Testis (tissue), 5 donors: ENCODE measurements at places on chromosomes 2 and 18. TPM values are rescaled to one million over a fixed set of nuclear protein-coding genes. Genes with fewer than 3 reads are reported as not detected.
A peak's percentile ranks its signal among the peaks of the same experiment; 100 is the strongest.

DNA sequence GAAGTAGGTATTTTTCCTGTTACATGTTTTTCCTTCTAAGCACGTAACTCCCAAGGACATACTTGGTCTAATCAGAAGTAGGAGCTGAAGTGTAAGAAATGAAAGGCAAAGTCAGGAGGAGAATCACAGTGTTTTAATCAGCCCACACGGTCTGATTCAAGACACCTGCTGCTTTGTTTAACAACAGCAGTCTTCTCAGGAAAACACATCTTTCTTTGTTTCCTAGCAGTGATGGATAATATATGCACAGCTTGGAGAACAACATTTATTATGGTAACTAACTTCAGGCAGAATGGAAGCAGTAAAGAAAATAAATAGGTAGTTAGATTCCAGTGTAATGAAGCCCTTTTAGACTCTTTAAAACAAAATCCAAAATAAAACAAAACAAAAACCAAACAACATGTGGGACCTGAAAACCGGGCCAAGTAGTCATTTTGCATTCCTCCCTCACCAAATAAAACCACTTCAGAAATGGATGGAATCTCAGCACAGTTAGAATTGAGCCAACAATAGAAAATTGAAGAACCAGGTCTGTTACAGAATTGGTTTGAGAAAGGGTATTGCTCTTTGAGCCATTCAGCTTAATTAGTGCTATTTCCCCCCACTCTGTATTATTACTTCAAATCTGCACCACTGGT is 61.1 kb upstream of the UGP2 start:
- H3K4me3 ChIP-seq = no peak overlapping the region
- DNase-seq = no peak
- H3K4me1 ChIP-seq = no peaks in the 10 kb centered on the region
- no peaks in the 10 kb centered on the region for H3K27me3 ChIP-seq

DNA sequence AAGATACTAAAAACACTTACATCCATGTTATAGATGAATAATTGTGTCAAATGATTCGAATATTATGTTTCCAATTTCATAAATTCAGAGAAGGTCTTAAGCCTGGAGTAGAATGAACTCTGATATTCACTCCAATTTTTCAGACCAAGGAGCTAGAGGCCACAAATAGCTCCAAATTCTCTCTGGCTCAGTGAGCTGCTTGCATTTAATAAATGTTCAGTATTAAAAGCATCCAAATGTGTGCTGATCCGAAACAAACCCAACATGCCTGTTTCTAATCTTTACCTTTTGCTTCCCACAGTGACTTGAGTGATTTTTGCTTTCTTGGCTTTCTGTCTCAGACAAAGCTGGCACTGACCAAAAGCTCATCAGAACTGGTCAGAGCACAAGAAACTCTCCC is 291.4 kb downstream of the CCDC85A start:
- no peak overlapping the region for H3K27ac ChIP-seq
- DNase-seq = no peak
- no peaks in the 10 kb centered on the region for H3K36me3 ChIP-seq
- H3K27me3 ChIP-seq = no peaks in the 10 kb centered on the region
- no peaks in the 10 kb centered on the region for H3K4me1 ChIP-seq

GRCh38 chr2:173593109-173593508 is 238.4 kb downstream of the CDCA7 start:
- H3K27ac ChIP-seq = no peak overlapping the region
- no peak overlapping the region for H3K4me3 ChIP-seq
- no peaks in the 10 kb centered on the region for H3K4me1 ChIP-seq
- H3K27me3 ChIP-seq = no peaks in the 10 kb centered on the region
- DNase-seq = no peak

DNA sequence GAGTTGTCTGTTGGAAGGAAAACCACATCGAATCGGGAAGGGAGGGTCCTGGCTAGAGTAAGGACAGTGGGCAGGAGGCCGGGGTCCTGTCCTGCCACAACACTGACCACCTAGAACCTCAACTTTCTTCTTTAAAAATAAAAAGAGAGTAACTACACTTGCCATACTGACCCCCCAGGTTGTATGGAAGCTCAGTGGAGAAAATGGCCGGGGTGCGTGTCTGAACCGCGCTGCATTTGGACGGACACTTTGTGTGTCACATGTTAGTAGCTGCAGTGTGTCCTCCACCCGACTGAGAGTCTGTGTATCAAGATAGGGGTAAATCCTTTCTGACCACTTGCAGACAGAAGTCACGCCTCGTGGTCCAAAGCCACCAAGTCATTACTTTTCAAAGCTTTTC is 87.0 kb downstream of the GBX2 start:
- no peaks in the 10 kb centered on the region for H3K36me3 ChIP-seq
- H3K27me3 ChIP-seq = no peaks in the 10 kb centered on the region
- no peaks in the 10 kb centered on the region for H3K4me1 ChIP-seq
- no peak overlapping the region for H3K27ac ChIP-seq

DNA sequence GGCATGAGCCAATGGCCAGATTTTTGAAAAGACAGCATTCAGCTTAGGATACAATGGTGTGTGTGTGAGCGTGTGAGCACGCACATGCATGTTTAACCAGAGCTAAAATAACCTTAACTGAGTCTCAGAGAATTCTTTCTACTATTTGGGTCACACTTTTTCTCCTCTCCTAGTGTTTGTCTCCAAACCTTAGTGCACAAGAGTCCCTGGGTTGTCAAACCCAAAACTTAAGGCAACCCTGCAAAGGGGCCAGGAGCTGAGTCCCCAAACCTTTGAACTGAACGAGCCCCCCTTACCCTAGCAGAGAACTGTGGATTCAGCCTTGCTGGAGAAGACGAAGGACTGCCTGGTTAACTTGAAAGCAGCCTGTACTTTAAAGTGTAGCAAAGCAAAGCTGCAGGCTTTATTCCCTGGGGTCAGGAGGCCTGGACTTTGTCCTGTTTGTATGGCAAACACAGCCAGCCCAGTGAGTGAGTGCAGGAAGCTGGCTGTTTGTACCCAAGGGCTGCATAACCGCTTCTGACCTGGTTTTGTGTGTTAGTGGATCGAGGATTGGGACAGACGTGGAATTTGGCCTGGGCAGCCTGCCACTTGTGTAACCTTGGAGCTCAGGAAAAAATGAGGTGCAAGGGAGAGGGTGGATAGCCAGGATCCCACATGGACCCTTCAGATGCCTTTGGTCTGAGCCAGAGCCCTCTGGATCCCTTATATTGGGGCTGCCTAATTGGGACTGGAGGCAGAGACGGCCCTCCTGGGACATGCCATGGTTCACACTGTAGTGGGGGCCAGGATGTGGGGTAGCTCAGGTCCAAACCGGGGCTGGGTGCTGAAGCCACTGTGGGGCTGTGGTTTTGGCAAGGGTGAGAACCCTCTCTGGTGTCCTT is 6.4 kb upstream of the PSMD1 start:
- no peaks in the 10 kb centered on the region for H3K36me3 ChIP-seq
- DNase-seq = peak; percentile 54

- H3K4me3 ChIP-seq = no peak overlapping the region
- no peak overlapping the region for H3K27ac ChIP-seq
- DNase-seq = no peak
- no peaks in the 10 kb centered on the region for H3K36me3 ChIP-seq
- H3K27me3 ChIP-seq = no peaks in the 10 kb centered on the region
Measured at GRCh38 chr2:126506786-126507185, 149.2 kb upstream of the GYPC start.

GRCh38 chr2:40227210-40227609 is 224.7 kb downstream of the SLC8A1 start:
- no peaks in the 10 kb centered on the region for H3K27me3 ChIP-seq
- no peak overlapping the region for H3K27ac ChIP-seq
- DNase-seq = no peak
- no peak overlapping the region for H3K4me3 ChIP-seq
- H3K4me1 ChIP-seq = no peaks in the 10 kb centered on the region
- no peaks in the 10 kb centered on the region for H3K36me3 ChIP-seq

DNA sequence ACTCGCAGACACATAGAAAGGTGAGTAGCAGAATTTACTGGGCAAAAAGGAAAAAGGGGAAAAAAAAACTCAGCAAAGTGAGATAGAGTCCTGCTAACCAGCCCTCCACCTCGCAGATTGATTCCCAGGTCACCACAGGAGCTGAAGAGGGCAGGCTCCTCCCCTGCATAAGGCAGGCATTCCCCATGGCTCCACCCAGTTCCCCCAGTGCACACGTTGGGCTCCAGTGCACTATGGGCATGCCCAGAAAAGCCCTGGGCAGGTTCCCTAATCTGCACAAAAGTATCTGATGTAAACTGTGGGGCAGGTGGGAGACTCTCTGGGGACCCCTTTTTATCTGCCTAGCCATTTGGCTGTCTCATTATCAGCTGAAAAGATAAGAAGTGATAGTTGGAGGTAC is 461.2 kb upstream of the TMEFF2 start:
- no peaks in the 10 kb centered on the region for H3K27me3 ChIP-seq
- no peak overlapping the region for H3K4me3 ChIP-seq
- H3K36me3 ChIP-seq = no peaks in the 10 kb centered on the region
- H3K27ac ChIP-seq = no peak overlapping the region
- H3K4me1 ChIP-seq = no peaks in the 10 kb centered on the region
- DNase-seq = no peak

- DNase-seq = no peak
- peaks cover under 1% of the 10 kb centered on the region for H3K4me1 ChIP-seq
- no peaks in the 10 kb centered on the region for H3K36me3 ChIP-seq
- peak overlapping the region; percentile 23 for H3K4me3 ChIP-seq
- H3K27me3 ChIP-seq = no peaks in the 10 kb centered on the region
Measured at GRCh38 chr2:5690718-5691220, 1.4 kb upstream of the SOX11 start.

- H3K27ac ChIP-seq = no peak overlapping the region
- no peaks in the 10 kb centered on the region for H3K36me3 ChIP-seq
- no peak for DNase-seq
- H3K27me3 ChIP-seq = no peaks in the 10 kb centered on the region
- H3K4me3 ChIP-seq = no peak overlapping the region
- no peaks in the 10 kb centered on the region for H3K4me1 ChIP-seq
Measured at GRCh38 chr2:151262629-151263028, 966 bp upstream of the RBM43 start.

DNA sequence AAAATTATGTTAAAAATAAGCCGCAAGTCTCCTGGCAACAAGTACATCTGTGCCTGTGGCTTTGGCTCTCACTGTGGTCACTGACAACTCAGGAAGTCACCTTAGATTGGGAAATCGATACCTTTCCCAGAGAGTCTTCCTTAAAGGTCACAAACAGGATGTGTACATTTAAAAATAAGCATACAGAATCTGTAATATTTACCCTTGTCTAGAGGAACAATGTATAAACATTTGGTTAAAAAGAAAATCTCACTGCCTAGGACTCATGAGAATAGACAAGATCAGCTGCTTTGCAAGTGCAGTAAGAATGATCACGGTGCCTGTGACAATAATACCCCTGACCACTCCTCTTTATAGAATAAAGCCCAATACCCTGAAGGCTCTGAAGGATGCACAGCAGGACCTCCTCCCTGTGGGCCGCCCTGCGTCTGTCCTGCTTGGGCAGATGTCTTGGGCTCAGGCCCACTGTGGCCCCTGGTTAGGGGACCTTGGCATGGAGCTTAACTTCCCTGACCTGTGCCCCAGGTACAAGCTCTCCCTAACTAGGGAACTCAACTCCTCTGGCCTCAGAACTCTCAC is 98.0 kb upstream of the MGAT4A start:
- no peaks in the 10 kb centered on the region for H3K27me3 ChIP-seq
- H3K4me1 ChIP-seq = peaks cover 2% of the 10 kb centered on the region
- H3K27ac ChIP-seq = no peak overlapping the region
- no peak overlapping the region for H3K4me3 ChIP-seq
- no peaks in the 10 kb centered on the region for H3K36me3 ChIP-seq

DNA sequence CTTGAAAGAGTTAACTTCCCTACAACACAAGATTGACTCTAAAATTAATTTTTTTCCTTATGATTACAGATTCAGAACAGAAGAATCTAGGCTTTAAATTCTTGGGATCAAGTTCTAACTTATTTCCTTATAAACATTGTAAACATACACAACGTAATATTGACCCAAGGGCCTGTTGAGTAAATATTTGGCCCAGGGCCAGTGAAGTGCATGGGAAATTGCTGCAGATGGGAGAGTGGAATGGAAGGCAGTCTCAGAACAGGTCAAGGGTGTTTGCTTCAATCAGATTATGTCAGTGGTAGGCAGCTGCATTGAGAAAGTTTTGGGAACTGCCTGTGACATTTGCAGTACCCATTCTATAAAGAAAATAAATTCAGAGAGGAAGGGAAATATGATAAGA is 137.6 kb downstream of the MYO1B start:
- H3K4me1 ChIP-seq = no peaks in the 10 kb centered on the region
- H3K27ac ChIP-seq = no peak overlapping the region
- no peaks in the 10 kb centered on the region for H3K27me3 ChIP-seq

GRCh38 chr18:22346401-22346952 is 71.2 kb downstream of the CTAGE1 start:
- H3K4me3 ChIP-seq = no peak overlapping the region
- DNase-seq = peak; percentile 71
- peak overlapping the region; percentile 51 for H3K27ac ChIP-seq
- H3K4me1 ChIP-seq = peaks cover 36% of the 10 kb centered on the region

DNA sequence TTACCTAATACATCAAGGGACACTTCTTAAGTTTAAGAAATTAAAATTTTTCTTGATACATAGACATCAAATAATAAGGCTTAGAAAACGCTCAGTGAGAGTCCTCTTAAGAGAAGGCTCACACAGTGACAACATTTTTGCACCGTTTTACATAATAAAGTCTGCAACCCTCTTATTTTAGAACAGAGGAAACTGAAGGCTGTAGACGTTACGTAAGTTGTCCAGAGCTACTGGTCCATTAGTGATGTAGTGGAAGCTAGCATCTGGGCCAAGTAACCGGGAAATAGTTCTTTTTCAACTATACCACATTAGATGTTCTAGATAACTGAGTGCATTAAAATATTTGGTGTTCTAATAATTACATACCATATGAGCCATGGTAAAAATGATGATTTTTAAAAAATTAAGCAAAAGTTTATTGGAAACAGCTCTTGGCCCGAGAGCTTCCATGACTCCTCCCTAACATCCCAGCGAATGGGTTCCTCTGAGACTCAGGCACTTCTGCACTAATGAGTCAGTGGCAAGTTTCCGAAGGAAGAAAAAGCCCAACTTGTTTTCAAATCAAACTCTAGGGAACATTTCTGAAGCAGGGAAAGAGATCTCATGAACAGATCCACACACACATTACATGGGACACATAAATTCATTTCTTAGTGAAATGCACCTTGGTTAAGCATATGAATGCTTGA is 232.6 kb upstream of the PXDN start:
- H3K36me3 ChIP-seq = no peaks in the 10 kb centered on the region
- no peak for DNase-seq
- H3K27me3 ChIP-seq = no peaks in the 10 kb centered on the region
- no peak overlapping the region for H3K27ac ChIP-seq
- no peaks in the 10 kb centered on the region for H3K4me1 ChIP-seq
- no peak overlapping the region for H3K4me3 ChIP-seq

DNA sequence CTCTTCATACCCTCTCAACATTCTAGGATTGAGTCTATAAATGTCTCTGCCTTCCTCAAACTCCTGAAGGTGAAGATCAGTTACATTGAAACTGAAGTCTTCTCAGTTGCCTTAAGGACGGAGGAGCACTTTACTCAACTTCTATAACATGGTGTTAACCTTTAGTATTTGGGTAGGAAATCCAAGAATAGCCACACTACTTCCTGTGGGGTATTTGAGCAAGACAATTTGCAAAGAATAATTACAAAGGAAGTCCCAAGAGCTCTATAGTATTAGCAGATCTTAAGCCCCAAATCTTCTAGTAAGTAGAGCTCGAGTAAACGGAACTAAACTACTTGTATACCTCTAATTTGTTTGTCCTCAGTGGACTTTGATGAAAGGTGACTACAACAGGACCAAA is 80.9 kb downstream of the SP100 start:
- no peak overlapping the region for H3K27ac ChIP-seq
- no peak overlapping the region for H3K4me3 ChIP-seq
- H3K36me3 ChIP-seq = no peaks in the 10 kb centered on the region
- H3K27me3 ChIP-seq = no peaks in the 10 kb centered on the region

Gene NYAP2
- total RNA-seq = 0.24 TPM

Gene REG1A
- 0.87 TPM for total RNA-seq

Gene IL1F10
- 0.68 TPM for total RNA-seq
